Motor neuron (in vitro differentiated cells): ENCODE measurements at places on chromosomes 4 and X. TPM values are rescaled to one million over a fixed set of nuclear protein-coding genes. Genes with fewer than 3 reads are reported as not detected.

DNA sequence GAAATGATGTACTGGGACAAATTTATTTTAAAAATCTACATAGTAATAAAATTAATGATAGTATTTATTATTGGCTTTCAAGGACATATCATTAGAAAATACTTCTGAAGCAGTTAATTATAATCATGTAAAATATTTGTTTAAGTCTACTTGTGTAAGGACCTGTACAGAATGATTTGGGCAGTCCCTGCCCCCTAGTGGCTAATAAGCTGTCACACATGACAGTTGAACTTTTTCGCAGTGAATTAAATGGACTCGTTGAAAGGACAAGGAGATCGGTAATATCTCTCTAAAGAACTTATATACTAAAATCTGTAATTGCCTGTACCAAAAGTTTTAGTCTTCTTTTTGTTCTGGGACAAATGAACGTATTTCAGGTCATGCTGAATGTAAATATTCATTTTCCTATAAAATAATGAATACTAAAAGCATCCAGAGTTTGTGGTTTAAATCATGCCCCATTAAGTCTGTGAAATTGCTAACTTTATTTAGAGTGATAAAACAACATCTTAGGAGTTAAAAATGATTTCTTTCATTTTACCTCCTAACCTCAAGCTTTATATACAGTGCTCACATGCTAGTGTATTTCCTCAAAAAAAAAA, 13.6 kb downstream of the EXOC1 start:
- peak; percentile 80 for ATAC-seq

GRCh38 chr4:7144374-7145290, 47.7 kb upstream of the SORCS2 start:
- no peak for ATAC-seq

DNA sequence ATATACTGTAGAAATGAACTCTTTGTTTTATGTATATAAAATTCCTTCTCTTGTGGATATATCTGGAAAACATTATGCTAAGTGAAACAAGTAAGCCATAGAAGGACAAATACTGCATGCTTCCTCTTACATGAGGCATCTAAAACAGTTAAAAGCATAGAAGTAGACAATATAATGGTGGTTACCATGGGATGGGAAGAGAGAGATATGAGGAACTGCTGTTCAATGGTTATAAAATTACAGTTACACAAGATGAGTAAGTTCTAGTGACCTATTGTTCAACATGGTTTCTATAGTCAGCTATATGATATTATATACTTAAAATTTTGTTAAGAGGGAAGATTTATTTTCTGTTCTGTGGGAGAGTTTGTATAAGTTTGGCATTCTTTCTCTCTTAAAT, 43.4 kb downstream of the HTRA3 start:
- ATAC-seq = no peak

DNA sequence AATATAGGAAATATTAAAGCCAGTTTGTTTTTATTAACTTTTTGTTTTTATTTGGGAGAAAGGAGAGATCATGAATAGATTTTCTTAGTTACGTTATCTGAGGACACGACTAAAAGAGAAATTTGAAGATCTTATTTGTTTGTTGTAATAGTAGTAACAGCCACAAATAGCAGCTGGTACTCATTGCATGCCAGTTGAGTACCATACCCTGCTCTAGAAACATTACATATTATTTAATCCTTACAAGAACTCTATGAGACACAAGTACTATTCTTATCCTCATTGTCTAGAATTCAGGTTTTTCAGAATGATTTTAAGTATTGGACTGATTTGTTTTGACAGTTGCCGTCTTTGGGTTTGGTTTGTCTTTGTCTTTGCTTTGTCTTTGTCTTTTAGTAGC, 31.8 kb downstream of the USP53 start:
- ATAC-seq = no peak

DNA sequence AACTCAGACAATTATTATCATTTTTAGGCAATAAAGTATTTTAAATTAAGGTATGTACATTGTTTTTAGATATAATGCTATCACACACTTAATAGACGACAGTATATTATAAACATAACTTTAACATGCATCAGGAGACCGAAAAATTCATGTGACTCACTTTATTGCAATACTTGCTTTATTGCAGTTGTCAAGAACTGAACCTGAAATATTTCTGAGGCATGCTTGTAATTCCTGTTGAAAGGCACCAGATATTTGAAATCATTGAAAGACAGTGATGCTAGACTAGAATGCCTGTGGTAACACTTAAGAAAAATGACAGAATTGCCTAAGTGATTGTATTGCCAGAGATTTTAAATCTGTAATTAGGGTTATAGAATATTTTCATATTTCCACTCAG, 175.6 kb upstream of the MAGEB2 start:
- no peak for ATAC-seq

DNA sequence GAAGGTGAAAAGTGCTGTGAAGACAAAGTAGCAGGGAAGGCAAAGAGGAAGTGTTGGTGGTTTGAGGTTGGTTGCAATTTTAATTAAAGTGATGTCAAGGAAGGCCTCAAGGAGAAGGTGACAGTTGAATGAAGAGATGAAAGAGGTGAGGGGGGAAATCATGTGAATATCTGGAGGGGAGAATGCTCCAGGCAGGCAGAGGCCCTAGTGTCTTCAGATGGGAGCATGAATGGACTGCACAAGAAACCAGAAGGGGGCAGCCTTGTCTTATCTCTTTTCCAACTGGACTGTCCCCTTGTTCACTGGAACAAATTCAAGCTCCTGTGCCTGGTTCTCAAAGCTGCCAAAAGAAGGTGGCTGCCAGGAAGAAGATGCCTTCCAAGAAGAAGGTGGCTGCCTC, 68.4 kb downstream of the MAOB start:
- ATAC-seq = no peak

DNA sequence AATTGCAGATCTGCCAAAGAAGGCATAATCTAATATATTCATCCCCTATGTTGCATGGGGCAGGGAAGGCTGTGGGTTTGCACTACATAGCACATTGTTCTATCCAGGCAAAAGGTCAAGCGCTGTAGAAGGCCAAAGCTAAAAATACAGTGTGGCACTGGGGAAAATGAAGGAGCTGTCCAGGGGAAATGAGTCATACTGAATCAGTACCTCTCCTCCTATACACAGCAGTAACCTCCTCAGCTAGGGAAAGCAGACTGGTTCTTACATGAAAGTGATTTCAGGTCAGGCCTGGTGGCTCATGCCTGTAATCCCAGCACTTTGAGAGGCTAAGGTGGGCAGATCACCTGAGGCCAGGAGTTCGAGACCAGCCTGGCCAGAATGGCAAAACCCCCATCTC, 31.0 kb upstream of the SLC25A4 start:
- ATAC-seq = peak; percentile 31

GRCh38 chr4:109559983-109560686, at the start of gene MCUB:
Gene MCUB, plus strand, starts transcription at chr4:109560246. Its CDS starts 92 bp downstream, at chr4:109560338.
- peak; percentile 96 for ATAC-seq

DNA sequence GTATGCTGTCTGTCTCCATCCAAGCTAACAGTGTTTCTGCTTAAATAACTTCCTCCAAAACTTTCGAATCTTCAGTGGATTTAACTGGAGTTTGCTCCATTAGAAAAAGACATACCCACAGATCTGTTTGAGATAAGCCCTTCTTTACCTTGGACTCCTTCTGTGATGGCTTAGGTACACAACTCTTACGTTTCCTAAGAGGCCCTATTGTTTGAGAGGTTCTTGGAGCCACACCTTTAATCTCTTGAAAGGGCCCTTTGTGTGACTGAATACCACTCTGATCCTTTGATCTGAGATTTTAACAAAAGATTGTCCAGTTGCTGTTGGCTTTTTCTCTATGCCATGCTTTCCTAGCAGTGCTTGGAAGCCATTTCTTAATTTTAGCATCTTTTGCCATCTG, 92.5 kb downstream of the AKAP4 start:
- no peak for ATAC-seq

DNA sequence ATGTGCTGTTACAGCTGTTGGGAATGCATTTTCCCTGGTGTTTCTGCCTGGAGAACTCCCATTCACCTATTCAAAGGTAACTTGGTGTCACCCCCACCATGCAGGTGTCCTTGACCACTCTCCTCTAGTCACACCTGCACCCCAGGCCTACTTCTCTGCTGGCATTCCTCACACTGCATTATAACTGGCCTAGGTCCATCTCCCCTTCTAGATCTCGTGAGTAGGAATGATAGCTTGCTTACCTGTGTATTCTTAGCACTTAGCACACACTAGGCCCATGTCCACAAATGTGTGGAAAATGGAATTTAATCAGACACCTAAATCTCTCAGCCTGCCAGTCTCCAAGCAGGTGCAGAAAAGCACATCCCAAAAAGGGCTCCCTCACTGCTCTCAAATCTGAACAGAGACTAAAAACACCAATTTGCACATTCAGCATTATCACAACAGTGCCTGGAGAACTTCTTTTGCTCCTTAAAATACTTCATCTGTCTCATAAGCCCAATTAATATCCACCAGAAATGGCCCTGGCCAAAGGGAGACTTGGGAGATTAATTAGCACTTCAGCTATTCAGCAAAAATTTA, 18.3 kb downstream of the SCD5 start:
- ATAC-seq = no peak

DNA sequence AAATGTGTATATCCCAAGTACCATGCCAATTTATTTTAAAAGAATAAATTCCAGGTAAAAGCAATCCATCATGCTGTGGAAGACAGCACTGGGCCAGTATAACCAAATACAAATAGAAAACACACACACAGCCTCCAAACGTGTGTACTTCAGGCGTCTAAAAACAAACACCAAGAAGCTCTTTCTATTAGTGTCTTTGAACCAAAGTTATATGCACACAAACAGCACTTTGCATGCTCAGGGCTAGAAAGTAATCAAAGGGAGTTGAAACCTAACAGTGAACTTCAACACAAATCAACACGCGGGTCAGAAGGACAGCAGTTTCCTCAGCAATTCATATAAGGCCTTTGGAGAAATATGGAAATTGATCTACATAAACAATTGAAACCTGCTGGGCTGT, 15.4 kb downstream of the GASK1B start:
- ATAC-seq = no peak

GRCh38 chrX:38275615-38276014, 51.7 kb downstream of the RPGR start:
- ATAC-seq = no peak

GRCh38 chr4:109962401-109962800, 49.7 kb downstream of the EGF start:
- ATAC-seq = no peak

DNA sequence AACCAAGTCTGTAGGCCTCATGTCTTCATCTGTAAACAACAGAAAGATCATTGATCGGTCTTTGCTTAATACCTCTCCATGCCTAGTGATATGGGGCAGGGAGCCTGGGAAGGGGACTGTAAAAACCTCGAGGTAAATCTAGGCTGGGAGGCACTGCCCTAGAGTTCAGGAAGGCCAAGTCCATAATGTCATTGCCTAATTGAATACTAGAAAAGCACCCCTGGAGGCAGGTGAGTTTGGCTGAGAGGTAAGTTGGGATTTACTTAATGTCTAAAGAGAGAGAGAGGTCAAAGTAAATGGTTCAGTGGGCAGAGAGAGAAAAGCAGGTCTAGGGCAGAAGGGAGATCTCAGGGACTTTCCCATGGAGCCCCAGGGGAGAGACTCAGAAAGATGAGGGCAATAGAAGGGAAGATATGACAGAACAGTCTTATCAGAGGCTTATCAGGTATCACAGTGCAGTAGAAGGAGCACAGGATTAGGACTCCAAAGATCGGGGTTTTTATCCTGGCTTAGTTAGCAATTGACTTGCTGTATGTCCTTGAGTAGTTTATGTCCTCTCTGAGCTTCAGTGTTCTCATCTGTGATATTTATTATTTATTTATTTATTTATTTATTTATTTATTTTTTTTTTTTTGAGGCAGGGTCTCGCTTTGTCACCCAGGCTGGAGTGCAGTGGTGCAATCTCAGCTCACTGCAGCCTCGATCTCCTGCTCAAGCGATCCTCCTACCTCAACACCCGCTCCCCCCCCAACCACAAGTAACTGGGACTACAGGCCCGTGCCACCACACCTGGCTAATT, 85.2 kb downstream of the SLC16A2 start:
- no peak for ATAC-seq

DNA sequence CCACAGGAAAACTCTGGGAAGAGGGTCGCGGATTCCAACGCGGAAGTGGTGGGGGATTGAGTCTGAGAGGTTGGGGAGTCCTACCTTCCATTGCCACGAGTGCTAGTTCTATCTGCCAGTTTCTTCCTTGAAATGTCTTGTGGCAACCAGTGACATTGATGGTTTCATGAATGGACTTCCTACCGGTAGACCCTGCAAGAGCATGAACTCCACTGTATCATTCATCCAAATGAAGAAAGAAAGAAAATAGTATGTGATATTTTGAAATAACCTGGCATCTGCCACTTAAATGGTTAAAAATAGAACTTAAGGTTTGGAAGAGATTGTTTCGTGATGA, 1.1 kb upstream of the SLC10A7 start:
- no peak for ATAC-seq

- no peak for ATAC-seq
These were observed 222.7 kb upstream of the HAND2 start for GRCh38 chr4:173752610-173753230.

DNA sequence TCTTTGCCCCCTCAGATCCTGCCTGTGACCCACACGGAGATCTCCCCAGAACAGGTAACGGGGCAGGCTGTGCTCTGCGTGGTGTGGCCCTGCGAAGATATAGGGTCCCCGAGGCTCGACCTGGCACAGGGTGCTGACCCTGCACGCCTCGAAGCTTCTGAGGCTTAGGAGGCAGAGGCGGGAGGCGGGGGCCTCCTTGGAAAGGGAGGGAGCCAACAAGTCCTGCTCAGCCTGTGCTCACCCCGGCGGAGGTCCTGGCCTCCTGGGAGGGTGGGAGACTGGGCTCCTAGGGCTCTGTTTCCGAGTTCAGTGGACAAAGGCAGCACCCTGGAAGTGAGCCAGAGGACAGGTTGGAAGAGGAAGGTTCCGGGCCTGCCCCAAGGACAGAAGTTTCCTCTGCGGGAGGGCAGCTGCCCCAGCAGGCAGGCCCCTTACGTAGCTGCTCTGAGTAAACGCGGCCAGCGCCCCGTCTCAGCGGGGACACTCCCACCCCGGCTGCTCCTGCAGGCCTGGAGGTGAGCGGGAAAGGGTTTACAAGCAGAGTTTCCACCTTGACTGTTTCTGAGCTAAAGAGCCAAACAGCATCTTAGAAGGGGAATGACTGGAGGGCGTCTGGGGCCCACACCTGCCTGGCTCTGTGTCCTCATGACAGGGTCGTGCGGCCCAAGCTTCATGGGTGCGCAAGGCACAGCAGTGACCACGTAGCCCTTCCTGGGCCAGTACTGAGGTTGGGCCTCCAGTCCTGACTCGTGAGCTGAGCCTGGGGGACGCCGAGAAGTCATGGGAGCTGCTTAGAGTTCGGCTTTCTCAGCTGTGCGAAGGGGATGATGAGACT, 16.1 kb downstream of the TMEM175 start:
- ATAC-seq = no peak

The CA5B gene
- total RNA-seq = 3.5 and 3.6 TPM in 2 replicates

The SSR4 gene
- 365 and 388 TPM in 2 replicates for total RNA-seq
